ENCODE measurements at places on chromosomes 3 and 15. TPM values are rescaled to one million over a fixed set of nuclear protein-coding genes. Genes with fewer than 3 reads are reported as not detected.
A peak's percentile ranks its signal among the peaks of the same experiment; 100 is the strongest.

DNA sequence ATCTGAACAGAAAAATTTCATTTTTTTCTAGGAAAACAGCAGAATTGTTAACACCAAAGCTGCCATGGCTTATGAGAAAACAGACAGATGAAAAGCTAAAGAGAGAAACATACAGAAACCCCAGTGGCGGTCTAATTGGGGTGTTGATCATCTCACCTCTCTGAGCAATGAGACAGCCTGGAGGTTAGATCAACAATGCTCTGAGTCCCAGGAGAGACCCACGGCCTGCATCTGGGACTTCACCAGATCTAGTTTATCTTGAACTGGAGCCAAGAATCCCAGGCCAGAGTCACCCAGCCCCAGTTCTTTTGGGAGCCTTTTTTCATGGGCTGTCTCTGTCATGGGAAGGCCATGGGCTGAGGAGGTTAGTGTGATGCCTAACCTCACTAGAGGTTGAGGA is 3.5 kb upstream of the GALNT15 start:
- no peak for DNase-seq

GRCh38 chr3:114758831-114759699 is 388.0 kb downstream of the ZBTB20 start:
- no peak for DNase-seq

The SPRED1 gene
- 0.29 TPM for total RNA-seq

The GXYLT2 gene
- total RNA-seq, result not detected

GRCh38 chr15:56460071-56460470 is 4.9 kb downstream of the MNS1 start:
- no peak for DNase-seq

The ERICH6 gene
- 0.50 TPM for total RNA-seq

GRCh38 chr3:35296533-35296932 is 342.8 kb upstream of the ARPP21 start:
- DNase-seq, result peak; percentile 26

DNA sequence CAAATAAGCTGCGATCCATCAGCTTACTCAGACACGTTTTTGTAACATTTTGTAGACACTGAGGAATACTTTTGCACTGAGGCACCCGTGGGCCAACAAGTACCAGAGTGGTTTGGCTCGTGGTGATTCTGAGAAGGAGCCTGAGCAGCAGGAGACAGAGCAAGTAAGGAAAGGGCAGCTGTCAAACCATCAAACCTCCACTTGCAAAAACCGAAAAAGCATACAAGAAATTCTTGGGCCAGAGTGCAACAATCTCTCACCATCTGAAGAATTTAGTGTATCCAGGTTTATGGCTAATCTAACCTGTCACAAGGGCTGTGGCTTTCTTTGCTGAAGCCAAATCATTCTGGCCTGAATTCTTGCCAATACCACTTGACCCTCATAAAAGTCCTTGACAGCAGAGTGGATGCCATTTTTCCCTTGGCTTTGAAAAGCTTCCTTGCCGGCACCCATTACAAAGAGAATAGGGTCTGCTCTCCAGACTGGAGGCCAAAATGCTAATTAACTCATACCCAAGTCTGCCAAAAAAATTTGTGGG is 56.7 kb downstream of the MYO1E start:
- no peak for DNase-seq

The MRPL47 gene
- 37.2 TPM for total RNA-seq

- DNase-seq, result no peak
Measured at GRCh38 chr15:60512937-60513336, 34.0 kb upstream of the ICE2 start.

GRCh38 chr15:66654361-66654738 is 47.7 kb upstream of the SMAD6 start:
- DNase-seq, result no peak

- DNase-seq, result peak; percentile 5
Measured at GRCh38 chr15:31269816-31270575, 56.6 kb upstream of the KLF13 start.

The PCCB gene
- total RNA-seq, result 17.3 TPM

DNA sequence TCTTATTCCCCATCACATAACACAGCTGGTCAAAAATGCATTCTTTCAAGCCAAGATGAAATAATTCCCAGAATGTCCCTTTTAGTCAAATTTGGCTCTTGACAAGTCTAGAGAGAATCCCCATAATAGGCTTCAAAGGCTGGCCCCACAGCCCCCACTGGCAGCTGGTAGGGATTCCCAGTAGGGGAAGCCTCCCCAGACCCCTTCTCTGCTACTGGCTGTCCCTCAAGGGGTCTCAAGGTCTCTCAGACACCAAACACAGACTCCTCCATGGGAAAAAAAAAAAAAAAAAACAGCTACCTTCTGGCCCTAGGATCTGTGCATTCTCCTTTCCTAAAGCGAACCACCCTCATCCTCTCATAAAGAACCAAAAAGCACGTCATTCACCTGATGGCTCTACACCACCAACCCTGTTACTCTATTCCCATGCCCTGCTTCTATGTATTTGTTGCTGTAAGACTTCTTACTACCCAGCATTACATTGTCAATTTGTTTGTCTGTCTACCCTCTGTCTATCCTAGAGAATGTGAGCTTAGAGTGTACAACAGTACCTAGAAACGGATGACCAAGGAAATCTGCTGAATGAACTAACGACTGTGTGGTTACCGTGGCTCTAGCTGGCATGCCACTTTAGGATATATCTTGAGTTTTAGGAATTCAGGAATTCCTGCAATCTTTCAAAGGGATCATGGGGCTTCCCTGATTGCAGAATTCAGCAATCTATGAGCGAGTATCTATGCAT is 164.1 kb upstream of the NSMCE3 start:
- no peak for DNase-seq

- DNase-seq, result no peak
Measured at GRCh38 chr15:87849181-87849580, 407.4 kb downstream of the NTRK3 start.

DNA sequence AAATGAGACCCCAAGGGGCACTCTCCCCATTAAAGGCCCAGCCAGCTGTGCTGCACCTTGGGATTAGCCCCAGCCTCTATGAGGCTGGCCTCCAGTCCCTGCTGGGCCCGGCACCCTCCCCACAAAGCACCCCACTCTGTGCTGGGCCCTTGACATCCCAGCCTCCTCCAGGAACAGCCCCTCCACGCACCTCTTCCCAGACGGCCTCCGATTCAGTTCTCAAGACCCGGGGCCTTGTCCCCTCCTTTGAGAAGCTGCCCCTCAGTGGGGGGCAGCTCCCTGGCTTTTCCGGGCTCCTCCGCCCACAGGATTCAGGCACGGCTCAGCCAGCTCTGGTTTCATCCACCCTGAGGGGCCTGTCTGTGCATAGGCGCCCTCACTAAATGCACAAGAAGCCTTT is 144.1 kb downstream of the LRRK1 start:
- no peak for DNase-seq

The FSTL1 gene
- 0.37 TPM for total RNA-seq

The PIERCE2 gene
- not detected for total RNA-seq

The SI gene
- total RNA-seq, result not detected

GRCh38 chr3:15630646-15631350 is 29.3 kb downstream of the BTD start:
- DNase-seq, result no peak

- peak; percentile 36 for DNase-seq
Measured at GRCh38 chr3:55484801-55485791, 2.0 kb downstream of the WNT5A start.

DNA sequence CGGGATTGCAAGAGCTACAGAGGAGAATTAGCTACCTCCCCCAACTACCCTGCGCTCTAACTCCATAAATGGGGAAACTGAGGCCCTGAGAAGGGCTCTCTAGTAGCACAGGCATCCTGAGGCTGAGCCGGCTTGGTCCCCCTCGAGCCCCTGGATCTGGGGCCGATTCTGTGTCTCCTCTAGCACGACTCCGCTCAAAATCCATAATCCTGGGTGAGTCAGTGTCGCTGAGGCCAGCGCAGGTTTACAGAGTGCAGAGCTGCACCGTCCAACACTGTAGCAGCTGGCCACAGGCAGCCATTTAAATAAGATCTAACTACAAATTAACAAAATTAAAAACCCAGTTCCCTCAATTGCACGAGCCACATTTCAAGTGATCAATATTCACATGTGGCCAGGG is 10.8 kb downstream of the GATA2 start:
- DNase-seq, result no peak

DNA sequence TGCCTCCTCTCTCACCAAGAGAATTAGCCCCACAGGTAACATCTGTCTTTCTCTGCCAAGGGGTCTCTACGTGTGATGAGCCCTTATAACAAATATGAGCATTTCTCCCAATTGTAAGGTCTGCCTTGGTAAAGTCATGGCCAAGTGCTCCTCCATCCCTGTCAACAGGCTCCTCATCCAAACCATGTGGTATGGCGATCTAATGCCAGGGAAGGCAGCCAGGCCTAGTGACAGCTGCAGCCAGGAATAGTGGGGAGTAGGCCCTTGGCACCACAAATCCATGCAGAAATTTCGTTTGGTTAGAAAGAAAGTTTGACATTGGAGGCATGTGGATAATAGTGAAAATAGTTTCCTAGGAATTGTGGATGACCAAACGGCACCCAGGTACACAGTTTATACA is 4.7 kb upstream of the LRTM1 start:
- DNase-seq, result no peak

The GOLGA6L4 gene
- total RNA-seq, result 0.83 TPM

DNA sequence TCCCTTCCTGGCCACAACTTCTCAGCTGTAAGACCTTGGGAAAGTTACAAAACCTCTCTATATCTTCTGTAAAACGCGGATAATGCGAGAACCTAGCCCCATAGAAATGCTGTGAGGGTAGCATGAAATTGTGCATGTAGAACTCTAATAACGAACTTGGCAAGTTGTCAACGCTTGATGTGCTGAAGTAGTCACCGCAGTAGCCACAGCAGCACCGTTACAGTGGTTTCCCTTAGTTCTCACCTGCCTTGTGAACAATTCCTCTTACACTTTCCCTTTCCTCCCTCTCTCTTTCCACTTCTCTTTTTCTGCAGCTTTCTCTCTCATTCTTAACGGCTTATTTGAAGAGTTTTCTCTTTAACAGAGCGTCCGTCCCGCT is 447 bp upstream of the SHQ1 start:
- DNase-seq, result peak; percentile 48

- no peak for DNase-seq
Measured at GRCh38 chr3:70947579-70947978, 635.1 kb upstream of the MDFIC2 start.

GRCh38 chr3:81033684-81034083 is 727.8 kb downstream of the GBE1 start:
- DNase-seq, result no peak

The PDIA5 gene
- 10.5 TPM for total RNA-seq

The RETNLB gene
- total RNA-seq, result not detected

The IL5RA gene
- not detected for total RNA-seq

The TNFAIP8L3 gene
- total RNA-seq, result not detected

DNA sequence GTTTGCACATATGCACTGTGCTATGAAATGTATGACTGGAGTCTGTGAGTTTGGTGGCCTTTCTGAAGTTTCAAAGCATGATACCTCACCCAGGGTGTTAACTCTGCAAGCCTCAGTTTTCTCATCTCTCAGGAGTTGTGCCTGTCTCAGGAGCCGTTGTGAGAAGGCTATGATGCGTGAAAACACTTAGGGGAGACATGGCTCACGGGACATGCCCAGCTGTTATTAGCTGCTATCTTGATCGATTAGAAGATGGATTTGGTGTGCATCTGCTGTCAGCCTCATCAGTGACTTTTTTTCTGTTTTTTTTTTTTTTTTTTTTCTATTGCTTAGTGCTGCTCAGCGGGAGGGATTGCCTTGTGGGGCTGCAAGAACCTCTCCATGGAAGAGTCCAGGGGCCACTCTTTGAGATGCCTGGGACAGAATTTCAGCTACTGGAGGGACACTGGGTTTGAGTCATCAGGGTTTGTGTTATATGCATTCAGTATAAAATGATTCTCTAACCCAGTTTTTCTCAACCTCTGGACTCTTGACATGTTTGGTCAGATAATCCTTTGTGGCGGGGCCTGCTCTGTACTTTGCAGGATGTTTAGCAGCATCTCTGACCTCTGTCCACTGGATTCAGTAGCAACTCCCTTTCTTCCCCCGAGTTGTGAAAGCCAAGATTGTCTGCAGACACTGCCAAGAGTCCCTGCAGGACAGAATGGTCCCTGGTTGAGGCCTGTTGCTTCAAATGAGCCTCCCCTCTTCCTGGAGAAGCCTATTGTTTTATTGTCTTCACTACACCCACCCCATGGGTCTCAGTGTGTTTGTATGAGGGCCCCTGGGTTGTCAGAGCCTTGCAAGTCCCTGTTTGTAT is 181.4 kb downstream of the CACNA2D3 start:
- DNase-seq, result no peak

GRCh38 chr3:195013411-195014361 is 257.3 kb downstream of the XXYLT1 start:
- DNase-seq, result no peak

The FANCD2OS gene
- total RNA-seq, result not detected

The CLRN1 gene
- not detected for total RNA-seq

The STRIT1 gene
- not detected for total RNA-seq

The C3orf20 gene
- not detected for total RNA-seq

- no peak for DNase-seq
Measured at GRCh38 chr3:9349321-9350117, 13.3 kb upstream of the THUMPD3 start.

The GOLGA8S gene
- total RNA-seq, result 0.20 TPM

DNA sequence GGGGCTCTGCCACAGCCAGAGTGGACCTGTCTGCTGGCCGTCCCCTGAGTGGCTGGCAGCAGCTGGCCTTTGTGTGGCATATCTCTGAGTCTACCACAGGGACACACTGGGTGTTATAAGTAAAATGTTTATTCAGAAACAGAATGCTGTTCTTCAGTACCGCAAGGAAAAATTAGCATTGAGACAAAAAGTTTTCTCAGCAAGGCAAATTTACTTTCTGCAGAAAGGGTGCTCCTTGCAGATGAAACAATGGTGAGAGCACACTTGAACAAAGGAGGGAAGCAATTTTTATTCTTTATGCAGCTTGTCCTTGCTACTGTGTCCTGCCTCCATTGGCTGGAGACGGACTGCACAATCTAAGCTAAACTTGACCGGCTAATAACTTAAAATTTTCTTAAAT is 4.0 kb downstream of the TMEM89 start:
- DNase-seq, result no peak

DNA sequence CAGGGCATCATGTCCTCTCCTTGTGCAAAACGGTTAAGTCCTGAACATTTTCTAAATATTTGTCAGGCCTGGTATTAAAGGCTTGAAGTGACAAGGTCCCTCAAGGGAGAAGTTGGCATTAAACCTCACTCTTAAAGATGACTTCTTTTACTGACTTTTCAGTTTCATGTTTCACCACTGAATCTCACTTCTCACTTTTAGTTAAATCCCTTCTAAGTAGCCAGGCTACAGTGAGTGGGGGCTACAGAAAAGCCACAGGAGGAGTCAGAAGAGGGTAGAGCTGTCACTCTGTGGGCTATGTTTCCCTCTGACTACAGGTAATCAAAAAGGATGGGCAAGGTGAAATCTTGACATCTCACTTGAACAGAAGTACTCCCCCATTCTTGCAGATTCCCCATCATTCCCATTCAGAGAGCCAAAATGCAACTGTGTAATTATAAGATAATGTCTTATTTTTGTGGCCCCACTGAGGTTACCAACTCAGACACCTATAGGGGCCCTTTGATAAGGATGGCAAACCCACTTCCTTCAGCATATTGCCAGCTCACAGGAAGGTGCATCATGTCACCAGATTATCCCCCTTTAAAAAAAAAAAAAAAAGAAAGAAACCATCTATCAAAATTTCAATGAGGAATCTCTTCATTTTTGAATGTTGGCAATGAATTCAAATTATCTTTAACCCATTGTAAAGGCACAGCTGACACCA is 790.1 kb upstream of the CFAP20DC start:
- no peak for DNase-seq
